NCI-H774 (cell line): ENCODE measurements at places on chromosomes 6 and 20.

DNA sequence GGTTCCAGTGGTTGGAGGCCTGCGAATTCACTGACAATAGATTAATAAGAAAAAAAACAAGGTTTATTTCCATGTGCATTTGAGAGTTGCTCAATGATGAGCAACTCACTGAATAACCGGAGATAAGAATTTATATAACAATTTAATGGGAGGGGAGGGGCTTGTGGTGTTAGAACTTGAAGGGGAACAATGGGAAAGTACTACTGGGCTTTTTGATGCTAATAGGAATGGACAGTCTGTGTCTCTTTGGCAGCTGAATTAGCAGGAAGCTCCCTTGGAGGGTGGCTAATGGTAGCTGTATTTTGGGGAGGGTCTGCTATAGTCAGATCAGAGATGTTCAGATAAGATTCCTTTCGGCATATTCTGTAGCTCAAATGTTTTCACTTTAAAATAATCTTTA lies 62.4 kb upstream of the GMDS start:
- no peak for DNase-seq

DNA sequence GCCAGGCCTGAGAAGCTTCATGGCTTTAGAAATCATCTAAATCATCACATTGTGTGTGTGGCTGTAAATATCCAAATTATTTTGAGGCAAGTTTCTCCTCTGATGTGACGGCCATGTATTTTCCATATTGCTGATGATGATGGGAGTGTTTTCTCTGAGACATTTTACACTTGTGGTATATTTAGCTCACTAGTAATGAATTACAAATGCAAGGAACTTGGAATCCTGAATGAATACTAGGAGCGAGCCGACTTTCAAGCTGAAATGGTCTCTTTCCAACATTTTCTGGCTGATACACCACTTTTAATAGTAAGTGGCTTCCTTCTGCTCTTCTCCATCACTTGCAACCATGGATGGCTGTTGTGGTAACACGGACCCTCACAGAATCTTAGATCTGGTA lies 41.3 kb downstream of the UTRN start:
- DNase-seq, result no peak

- no peak for DNase-seq
These were observed 13.3 kb downstream of the PLCG1 start for GRCh38 chr20:41150664-41151063.

GRCh38 chr6:39048481-39049399 lies at the start of gene GLP1R:
Gene GLP1R, plus strand, starts transcription at chr6:39048781. Its CDS starts 60 bp downstream, at chr6:39048841.
- no peak for DNase-seq

DNA sequence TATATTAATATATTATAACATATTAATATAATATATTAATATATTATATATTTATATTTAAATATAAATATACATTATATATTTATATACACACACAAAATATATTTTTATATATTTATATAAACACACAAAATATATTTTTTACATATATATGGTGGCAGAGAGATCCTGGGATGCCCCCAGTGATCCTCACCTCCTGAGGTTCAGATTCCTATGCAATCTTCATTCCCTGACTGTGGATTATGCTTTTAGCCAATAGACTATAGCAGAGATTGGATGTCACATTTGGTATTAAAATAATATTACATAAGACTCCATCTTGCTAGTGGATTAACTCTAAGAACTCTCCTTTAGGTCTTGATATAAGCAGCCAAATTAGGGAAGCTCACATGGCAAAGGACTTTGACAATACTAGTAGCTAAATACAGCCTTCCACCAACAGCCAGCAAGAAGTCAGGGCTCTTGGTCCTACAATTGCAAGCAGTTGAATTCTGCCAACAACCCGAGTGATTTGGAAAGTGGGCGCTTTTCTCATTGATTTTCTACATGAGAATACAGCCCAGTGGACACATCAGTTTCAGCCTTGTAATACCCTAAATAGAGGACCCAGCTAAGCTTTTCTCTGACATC lies 681.0 kb downstream of the C6orf118 start:
- no peak for DNase-seq

DNA sequence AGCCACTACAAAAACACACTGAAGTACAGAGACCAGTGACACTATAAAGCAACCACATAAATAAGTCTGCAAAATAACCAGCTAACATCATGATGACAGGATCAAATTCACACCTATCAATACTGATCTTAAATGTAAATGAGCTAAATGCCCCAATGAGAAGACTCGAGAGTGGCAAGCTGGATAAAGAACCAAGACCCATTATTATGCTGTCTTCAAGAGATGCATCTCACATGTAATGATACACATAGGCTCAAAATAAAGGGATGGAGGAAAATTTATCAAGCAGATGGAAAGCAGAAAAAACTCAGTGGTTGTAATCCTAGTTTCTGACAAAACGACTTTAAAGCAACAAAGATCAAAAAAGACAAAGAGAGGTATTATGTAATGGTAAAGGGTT lies 138.1 kb upstream of the PLN start:
- DNase-seq, result no peak

GRCh38 chr6:37230104-37230503 lies 27.5 kb upstream of the TBC1D22B start:
- DNase-seq, result no peak

- DNase-seq, result no peak
These were observed 195.2 kb upstream of the HS3ST5 start for GRCh38 chr6:114537977-114538376.

DNA sequence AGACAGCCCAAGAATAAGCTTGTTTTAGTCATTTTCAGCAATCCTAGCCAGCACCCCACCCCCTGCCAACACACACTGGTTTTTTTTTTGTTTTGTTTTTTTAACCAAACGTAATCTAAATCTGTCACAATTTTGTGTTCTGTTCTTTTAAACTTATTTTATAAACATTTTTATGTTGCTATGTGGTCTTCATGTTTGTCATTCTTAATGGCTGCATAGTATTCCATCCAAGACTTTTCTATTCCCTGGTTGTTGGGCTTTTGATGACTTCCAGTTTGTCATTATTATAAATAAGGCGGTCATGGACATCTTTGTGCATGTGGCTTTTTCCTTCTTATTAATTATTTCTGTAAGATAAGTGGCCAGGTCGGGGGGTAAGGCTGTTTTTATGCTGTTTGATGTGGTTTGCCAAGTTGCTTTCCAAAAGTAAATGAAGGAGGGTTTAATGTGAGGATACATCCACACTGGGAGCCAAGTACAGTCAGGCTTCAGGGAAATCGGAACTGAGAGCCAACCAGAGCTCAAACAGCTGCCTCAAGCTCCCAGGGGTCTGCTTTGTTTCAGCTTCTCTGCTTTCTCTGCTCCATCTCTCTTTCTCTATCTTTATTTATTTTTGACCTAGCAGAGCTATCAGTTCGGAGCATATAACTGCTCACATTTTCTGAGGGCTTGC lies 125.8 kb downstream of the VEGFA start:
- DNase-seq, result no peak

DNA sequence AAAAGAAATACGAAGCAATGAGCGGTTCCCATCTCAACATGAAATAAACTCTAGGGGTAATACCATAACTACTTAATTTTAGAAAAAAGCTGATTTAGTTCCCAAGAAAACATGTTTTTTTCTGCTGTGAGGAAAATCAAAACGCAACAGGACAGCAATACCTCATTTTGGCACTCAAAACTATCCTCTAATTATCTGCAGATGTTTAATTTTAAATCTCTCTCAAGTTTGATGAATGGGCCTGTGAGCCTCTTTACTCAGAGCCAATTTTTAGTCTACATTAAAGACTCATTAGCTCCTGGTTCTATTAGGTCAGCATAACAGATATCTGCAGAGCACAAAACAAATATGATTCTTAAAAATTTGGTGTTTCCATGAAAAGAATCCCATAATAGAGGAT lies 28.1 kb downstream of the RNF24 start:
- DNase-seq, result no peak

GRCh38 chr20:37987602-37988290 lies 45.5 kb downstream of the TTI1 start:
- no peak for DNase-seq

- no peak for DNase-seq
These were observed 127.0 kb upstream of the EDN1 start for GRCh38 chr6:12163149-12163548.

GRCh38 chr20:58647162-58647795 lies 3.8 kb upstream of the STX16 start:
- no peak for DNase-seq

DNA sequence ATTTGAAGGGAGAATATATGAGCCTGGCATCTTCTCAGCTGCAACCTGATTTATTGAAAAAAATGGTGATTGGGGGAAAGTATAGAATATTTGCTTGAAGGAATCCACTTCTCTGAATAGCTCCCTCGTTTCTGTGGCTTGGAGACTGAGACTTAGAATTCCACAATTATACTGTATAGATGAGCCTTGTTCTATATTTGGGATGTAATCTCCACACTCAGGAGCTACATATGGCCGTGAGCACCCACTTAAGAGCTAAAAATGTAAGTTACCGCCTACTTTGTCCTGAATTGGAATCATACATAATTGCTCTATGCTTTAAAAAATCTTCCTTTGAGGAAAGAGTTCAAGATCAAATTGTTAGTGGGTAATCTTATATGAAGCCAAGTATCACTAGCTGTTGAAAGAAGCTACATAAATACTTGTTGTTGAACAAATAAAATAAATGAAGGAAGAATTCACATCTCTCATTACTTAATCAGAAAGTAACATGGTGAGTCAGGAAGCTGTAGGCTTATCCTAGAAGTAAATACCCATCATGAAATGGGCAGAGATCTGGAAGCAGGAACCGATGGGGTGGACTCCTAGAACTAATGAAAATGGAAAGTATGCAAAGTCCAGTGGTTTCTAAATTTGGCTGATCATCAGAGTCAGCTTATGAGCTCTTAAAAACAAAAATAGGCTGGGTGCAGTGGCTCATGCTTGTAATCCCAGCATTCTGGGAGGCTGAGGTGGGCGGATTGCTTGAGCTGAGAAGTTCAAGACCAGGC lies 254.3 kb downstream of the SOX4 start:
- DNase-seq, result no peak

- no peak for DNase-seq
These were observed 154.5 kb downstream of the MOXD1 start for GRCh38 chr6:132246632-132247270.

DNA sequence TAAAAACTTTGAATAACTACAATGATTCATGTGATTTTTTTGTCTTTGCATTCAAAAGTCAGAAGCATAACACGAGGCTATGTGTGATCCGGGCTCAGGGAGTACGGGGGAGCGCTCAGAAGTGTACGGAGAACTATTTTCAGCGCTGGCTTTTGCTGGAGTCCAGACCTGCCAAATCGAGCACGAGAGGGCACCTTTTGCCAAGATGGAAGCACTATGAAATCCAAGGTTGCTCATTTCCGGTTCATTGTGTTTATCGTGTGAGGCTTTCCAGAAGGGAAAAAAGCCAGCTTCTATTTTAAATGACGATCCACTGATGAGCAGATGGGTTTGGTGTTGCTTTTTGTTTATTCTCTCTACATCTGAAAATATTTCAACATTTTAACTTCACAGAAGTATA lies 11.3 kb downstream of the RAMACL start:
- DNase-seq, result no peak

- no peak for DNase-seq
These were observed 230.9 kb upstream of the DTNBP1 start for GRCh38 chr6:15893556-15894253.

GRCh38 chr20:2416541-2417212 lies 36.0 kb downstream of the TGM6 start:
- no peak for DNase-seq

- DNase-seq, result no peak
These were observed 252.4 kb downstream of the GMDS start for GRCh38 chr6:1993042-1993441.

DNA sequence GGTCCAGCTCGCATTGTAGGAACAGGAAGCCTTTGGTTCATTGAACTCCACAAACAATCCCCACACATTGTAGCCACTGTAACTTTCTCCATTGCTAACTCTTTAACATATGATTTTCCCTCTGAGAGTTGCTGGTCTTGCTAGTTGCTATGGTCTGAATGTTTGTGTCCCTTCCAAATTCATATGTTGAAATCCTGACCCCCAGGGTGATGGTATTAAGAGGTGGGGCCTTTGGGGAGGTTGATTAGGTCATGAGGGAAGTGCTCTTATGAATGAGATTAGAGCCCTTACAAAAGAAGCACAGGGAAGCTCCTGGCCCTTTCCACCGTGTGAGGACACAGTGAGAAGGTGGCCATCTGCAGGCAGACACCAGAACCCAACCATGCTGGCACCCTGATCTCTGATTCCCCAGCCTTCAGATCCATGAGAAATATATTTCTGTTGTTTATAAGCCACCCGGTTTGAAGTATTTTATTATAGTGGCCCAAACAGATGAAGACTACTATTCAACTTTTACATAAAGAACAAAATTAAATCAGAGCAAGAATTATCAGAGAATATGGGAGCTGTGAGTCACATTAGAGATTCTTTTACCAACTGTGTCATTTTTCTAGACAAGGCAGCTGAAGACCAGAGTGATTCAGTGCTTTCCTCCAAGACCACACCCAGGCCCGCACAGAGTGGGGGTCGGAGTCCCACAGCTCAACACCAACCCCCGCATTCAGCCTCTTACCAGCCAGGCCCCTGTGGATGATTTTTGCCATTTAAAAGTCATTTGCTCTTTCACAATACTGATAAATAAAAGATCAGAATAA lies 143.0 kb downstream of the SAMD5 start:
- DNase-seq, result no peak

DNA sequence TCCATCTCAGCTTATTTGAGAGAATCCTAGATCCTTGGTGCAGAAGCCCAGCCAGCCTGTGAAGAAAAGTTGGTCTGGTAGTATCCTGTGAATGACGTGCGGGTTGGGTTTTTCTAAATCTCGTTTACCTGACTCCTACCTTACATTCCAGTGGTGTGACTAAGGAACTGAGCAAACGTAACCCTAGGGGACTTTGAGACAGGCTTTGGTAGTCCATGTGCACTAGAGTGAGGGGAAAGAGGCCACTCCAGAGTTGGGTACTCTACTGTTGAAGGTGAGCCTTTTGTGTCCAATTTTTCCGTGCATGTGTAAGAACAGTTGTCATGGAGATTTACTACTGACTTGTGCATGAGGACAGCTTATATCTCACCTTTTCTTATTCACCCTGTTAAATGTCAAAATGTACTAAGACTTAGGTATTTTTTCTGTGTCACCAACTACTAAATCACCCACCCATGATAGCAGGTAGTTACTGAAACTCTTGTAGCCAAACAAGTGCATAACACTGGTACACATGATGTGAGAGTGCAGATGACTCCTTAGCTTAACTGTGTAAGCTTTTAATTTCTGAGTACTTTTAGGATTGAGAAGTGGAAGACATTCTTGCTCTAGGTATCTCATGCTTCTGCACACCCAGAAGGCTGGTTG lies 26.3 kb upstream of the PLCG1 start:
- no peak for DNase-seq
